ENCODE measurements at places on chromosomes 2 and 18. TPM values are rescaled to one million over a fixed set of nuclear protein-coding genes. Genes with fewer than 3 reads are reported as not detected.

Gene SANBR
- total RNA-seq = 4.6 TPM

Gene ADGRF3
- total RNA-seq = 1.1 TPM

Gene MC5R
- total RNA-seq = not detected

Gene IGFBP5
- total RNA-seq = under 0.01 TPM

Gene QPCT
- 2.4 TPM for total RNA-seq

Gene HOXD8
- total RNA-seq = not detected

Gene TMEM178A
- total RNA-seq = 0.81 TPM

Gene TUBA3D
- total RNA-seq = under 0.01 TPM
